Bone marrow (tissue), 2 donors: ENCODE measurements at places on chromosomes 4 and X.

GRCh38 chr4:84995386-84995785, 28.9 kb upstream of the WDFY3 start:
- DNase-seq = no peak

- DNase-seq = no peak
These were observed 45.0 kb upstream of the MXD4 start for GRCh38 chr4:2306773-2307410.

DNA sequence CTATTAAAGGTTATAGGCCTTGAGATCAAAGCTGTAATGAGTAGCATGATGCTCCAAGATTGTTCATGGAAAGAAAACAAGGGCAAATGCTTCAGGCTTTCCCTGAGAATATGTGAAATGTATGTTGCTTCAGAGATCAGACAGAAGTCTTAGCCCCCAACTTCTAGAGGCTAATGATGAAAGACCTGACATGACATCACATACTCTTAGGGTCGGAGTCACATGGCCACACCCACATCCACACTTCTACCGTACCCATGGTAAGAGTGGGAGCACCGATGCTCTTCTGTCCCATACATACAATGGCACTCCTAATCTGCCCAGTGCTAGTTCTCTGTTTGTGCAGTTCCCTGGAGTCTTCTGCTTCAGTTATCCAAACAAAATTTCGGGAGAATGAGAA, 111.9 kb upstream of the ACSL4 start:
- DNase-seq = no peak

DNA sequence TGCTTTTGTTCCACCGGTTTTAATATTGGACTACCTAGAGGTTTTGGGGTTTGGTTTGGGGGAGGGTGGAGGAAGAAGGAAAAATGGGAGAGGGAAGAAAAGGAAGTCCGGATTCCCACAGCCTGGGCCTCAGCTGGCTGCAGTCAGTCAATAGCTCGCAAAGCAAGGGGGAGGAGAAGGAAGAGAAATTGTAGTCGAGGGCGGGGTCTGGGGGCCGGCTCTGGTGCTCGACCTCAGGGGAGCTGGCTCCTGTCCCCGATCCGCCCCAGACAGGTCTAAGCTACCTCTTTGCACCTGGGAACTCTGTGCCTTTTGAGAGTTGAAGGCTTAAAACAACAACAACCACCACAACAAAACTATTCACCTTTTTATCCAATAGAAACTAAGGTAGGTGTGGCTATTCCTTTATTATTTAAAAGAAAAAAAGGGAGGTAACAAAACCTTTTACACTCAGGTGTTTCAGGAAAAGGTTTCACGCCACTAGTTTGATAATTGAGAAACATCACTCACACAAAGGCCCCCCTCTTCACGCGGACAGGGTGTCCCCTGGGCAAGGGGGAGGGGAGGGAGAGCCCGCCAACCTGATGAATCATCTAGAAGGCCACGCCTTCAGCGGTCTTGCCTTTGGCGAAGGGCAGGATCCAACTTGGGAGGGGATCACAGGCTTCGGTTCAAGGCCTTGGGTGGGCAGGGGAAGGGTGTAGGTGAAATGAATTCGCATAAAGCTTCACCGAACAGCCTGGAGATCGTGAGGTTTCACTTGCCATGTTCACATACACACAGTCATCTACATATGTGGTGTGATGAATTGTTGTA, 1.6 kb upstream of the LNX1 start:
- no peak for DNase-seq

DNA sequence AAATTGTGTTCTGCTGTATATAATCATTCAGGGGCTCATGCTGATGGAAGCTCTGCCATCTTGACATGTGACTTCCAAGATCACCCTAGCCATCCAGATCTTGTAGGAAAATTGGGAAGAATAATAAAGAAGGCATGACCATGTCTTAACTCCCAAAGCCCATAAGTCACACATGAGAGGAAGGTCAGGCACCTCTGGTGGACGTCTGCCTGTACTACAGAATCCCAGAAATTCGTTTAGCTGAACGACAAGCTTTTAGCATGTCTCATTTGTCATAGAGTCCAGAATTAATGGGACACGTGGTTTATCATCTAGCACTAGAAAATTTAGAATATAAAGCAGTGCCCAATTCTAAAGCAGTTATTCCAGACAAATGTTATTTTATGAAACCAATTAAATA, 212.7 kb downstream of the CENPC start:
- DNase-seq = no peak

DNA sequence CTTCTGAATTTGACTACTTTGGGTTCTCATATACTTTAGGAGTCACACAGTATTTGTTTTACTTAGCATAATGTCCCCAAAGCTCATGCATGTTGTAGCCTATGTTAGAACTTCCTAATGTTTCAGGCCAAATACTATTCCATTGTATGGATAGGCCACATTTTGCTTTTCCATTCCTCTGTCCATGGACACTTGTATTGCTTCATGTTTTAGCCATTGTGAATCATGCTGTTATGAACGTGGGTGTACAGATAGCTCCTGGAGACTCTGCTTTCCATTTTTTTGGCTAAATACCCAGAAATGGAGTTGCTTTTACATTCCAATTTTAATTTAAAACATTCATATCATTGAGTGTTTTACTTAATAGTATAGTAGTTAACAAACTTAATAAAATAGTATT, 54.5 kb downstream of the HTT start:
- no peak for DNase-seq

DNA sequence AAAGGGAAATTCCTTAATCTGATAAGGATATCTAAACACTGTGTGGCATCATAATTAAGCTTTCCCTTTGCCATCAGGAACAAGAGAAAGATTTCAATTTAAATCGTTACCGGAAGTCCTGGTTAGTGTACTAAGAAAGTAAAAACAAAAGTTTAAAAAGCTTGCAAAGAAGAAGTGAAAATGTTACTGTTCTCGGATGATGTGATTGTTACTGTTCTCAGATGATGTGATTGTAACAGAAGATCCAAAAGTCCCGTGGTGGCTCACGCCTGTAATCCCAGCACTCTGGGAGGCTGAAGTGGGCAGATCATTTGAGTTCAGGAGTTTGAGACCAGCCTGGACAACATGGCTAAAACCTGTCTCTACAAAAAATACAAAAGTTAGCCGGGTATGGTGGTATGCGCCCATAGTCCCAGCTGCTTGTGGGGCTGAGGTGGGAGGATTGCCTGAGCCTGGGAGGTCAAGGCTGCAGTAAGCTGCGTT, 62.5 kb downstream of the RGS12 start:
- no peak for DNase-seq

GRCh38 chrX:149284616-149285015, 220.5 kb downstream of the IDS start:
- DNase-seq = no peak

DNA sequence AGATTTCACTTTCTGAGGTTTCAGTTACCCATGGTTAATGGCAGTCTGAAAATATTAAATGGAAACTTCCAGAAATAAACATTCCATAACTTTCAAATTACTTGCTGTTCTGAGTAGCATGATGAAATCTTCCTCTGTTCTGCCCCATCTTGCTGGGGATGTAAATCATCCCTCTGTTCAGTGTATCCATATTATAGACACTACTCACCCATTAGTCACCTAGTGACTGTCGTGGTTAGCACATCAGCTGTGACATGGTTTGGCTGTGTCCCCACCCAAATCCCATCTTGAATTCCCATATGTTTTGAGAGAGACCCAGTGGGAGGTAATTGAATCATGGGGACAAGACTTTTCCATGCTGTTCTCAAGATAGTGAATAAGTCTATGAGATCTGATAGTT, 125.5 kb upstream of the GIMD1 start:
- no peak for DNase-seq

- DNase-seq = no peak
These were observed 43.9 kb upstream of the NEIL3 start for GRCh38 chr4:177265729-177266128.

- no peak for DNase-seq
These were observed 670.5 kb downstream of the GABRG1 start for GRCh38 chr4:45453258-45453853.

GRCh38 chrX:71454222-71454621, 78.7 kb upstream of the OGT start:
- no peak for DNase-seq

DNA sequence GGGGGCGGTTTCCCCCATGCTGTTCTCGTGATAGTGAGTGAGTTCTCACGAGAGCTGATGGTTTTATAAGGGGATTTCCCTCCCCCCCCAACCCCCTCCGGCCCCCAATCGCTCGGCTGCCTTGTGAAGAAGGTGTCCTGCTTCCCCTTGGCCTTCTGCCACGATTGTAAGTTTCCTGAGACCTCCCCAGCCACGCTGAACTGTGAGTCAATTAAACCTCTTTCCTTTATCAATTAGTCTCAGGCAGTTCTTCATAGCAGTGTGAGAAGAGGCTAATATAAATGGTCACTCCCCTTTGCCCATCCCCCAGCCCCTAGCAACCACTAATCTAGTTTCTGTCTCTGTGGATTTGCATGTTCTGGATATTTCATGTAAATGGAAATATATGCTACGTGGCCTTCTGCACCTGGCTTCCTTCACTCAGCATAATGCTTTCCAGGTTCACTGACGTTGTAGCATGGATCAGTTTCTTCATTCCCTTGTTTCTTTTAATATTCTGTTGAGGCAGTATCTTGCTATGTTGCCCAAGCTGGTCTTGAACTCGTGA, 16.4 kb downstream of the GPR143 start:
- DNase-seq = no peak

DNA sequence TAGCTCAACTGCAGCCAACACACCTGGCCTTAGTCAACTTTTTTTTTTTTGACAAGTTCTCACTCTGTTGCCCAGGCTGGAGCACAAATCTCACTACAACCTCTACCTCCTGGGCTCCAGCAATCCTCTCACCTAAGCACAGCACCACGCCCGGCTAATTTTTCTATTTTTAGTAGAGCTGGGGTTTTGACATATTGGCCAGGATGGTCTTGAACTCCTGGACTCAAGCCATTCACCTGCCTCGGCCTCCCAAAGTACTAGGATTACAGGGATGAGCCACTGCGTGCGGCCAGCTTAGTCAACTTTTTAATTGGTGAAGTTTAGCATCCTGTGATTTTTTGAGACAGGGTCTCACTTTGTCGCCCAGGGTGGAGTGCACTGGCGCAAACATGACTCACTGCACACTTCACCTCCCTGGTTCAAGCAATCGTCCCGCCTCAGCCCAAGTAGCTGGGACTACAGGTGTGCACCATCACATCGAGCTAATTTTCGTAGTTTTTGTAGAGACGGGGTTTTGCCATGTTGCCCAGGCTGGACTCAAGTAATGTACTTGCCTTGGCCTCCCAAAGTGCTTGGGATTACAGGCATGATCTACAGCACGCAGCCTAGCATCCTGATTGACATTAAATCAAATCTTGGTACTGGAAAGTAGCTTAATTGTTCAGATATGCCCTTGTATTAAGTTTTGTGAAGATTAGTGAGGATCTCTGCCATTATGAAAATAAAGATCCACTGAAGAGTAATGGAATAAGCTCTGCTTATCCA, 8.3 kb downstream of the HNRNPDL start:
- no peak for DNase-seq
